ENCODE measurements at places on chromosomes 2 and 18.
A peak's percentile ranks its signal among the peaks of the same experiment; 100 is the strongest.

- no peaks in the 10 kb centered on the region for H3K36me3 ChIP-seq
- no peaks in the 10 kb centered on the region for H3K27me3 ChIP-seq
- H3K4me1 ChIP-seq, result no peaks in the 10 kb centered on the region
- H3K4me3 ChIP-seq, result no peak overlapping the region
- no peak overlapping the region for H3K27ac ChIP-seq
Measured at GRCh38 chr2:65566617-65567016, 134.2 kb upstream of the SPRED2 start.

GRCh38 chr2:48711343-48711742, 44.2 kb downstream of the LHCGR start:
- no peak overlapping the region for H3K4me3 ChIP-seq
- no peaks in the 10 kb centered on the region for H3K4me1 ChIP-seq
- no peaks in the 10 kb centered on the region for H3K36me3 ChIP-seq
- no peak overlapping the region for H3K27ac ChIP-seq
- no peak for DNase-seq

DNA sequence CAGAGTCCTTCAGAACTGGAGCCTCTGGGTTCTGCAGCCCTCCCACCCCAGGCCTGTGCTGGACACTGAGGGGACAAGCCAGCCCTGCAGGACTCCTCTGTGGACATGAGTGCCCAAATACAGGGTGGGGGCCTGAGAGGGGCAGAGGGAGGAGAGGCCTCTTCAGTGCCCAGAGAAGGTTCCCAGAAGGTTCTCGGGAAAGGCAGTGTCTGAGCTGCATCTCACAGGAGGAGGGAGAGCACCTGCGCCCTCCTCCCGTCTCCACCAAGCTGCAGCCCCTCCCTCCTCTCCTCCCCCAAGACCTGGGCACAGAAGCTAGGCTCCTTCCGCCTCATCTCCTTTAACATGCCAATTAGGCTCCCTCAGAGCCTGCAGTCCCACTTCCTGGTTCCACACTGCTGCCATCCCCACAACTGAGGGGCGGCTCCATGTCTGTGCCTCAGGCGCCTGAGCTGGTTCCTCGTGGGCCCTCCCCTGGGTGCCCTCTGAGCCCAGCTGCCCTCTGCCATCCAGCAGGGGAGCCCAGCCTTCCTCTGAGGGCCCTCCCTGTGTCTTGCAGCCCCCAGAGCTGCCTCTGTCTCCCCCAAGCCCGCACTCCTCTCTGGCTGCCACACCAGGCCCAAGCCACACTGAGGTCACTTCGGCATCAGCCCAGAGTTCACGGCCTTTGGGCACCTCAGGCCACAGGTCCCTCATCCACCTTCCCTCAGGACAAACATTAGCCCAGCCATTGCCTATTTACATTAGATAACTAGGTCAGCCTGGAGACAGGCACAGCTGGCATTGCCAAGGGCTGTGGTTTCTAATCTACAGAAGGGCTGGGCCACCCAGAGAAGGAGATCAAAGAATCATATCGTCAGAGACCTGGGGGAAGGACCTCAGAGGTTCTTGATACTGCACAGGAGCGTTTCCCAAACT, 28.9 kb downstream of the KCNK3 start:
- H3K4me3 ChIP-seq, result no peak overlapping the region
- H3K27ac ChIP-seq, result no peak overlapping the region
- no peaks in the 10 kb centered on the region for H3K27me3 ChIP-seq
- no peaks in the 10 kb centered on the region for H3K36me3 ChIP-seq

DNA sequence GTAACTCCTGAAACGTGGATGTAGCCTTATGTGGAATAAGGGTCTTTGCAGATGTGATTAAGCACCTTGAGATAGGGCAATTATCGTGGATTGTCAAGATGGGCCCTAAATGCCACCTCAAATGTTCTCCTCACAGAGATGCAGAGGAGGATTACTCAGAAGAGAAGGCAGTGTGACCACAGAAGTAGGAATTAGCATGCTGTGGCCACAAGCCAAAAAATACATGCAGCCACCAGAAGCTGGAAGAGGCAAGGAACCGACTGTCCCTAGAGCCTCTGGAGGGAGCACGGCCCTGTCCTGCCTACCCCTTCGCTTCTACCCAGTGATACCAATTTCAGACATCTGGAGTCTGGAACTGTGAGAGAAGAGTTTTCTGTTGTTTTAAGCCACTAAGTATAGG, 47.3 kb upstream of the MGAT5 start:
- no peaks in the 10 kb centered on the region for H3K36me3 ChIP-seq
- H3K4me1 ChIP-seq, result peaks cover 39% of the 10 kb centered on the region
- H3K27me3 ChIP-seq, result no peaks in the 10 kb centered on the region

- no peaks in the 10 kb centered on the region for H3K27me3 ChIP-seq
- no peak for DNase-seq
- H3K4me3 ChIP-seq, result peak overlapping the region; percentile 41
Measured at GRCh38 chr2:10382354-10383061, 65.6 kb downstream of the ODC1 start.

DNA sequence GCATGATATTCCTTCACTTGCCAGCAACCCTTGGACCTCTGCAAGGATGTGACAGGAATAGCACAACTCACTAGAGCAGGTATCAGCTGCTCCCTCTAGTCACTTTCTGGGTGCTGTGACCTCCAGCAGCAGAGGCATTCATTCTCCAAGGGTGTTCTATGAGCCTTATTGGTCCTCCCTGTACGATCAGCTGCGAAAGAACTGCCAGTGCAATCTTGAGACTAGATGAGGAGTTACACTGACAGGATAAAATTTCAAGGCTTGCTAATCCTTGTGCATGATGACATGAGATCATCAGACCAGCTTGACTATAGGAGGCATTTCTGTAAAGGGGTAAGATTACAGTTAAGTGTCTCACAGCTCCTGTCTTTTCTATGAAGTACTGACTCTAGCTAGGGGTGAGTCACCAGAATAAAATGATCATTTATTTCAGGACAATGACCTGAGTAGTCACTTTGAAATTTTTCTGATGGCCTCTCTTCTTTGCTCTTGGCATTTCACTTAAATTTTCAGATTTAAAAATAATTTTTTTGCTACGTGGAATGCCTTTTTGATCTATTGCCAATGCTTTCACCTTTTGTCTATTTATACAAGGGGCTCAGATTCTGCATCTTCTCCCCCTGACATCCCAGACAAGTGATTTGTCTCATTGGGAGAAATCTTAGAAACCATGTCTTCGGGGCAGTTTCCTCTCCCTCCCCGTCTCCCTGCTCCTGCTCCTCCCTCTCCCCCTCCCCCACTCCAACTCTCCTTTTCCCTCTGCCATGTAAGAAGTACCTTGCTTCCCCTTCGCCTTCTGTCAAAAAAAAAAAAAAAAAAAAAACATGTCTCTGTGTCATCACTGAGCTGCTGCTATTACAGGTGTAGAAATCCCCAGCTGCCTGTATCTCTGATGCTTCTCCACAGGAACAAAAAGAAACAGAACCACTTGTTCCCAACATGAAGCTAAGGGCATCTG, 49.2 kb upstream of the FRZB start:
- no peaks in the 10 kb centered on the region for H3K36me3 ChIP-seq
- H3K4me1 ChIP-seq, result no peaks in the 10 kb centered on the region
- no peak overlapping the region for H3K27ac ChIP-seq
- DNase-seq, result no peak
- H3K27me3 ChIP-seq, result no peaks in the 10 kb centered on the region
- H3K4me3 ChIP-seq, result no peak overlapping the region

DNA sequence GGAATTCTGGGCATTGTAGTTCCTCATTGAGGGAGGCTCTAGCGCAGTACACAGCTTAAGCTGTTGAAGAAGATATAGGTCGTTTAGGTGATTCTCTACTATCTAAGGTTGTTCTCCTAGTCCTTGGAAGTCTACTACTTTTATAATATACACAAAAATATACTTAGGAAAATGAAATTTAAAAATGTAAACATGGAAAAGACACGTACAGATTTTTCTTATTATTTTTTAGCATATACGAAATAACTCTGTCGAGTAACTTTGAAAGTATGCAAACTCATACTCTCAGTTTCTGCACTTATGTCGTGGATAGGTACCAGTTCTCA, 272 bp upstream of the FASTKD1 start:
- H3K27ac ChIP-seq, result peak overlapping the region; percentile 63
- H3K36me3 ChIP-seq, result peaks cover 2% of the 10 kb centered on the region
- no peaks in the 10 kb centered on the region for H3K4me1 ChIP-seq
- no peak for DNase-seq
- no peaks in the 10 kb centered on the region for H3K27me3 ChIP-seq
- peak overlapping the region; percentile 75 for H3K4me3 ChIP-seq

DNA sequence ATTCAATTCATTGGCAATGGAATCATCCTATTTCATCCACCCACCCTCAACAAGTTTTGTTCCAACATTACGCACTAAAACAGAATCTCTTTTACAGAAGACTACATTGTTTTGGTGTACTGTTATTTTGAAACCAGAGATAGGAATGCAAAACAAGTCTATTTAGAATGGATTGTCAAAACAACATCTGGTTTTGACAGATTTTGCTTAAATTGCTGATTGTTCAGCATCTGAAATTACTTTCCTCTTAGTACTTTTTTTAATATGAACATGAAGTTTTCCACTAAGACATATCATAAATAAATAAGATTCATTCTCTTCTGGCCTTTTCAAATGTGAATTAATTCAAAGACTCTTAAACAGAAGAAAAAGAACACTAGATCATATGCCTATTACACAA, 323.9 kb upstream of the TFPI start:
- H3K27me3 ChIP-seq, result no peaks in the 10 kb centered on the region
- H3K4me1 ChIP-seq, result no peaks in the 10 kb centered on the region
- H3K4me3 ChIP-seq, result no peak overlapping the region
- no peak overlapping the region for H3K27ac ChIP-seq
- no peaks in the 10 kb centered on the region for H3K36me3 ChIP-seq

GRCh38 chr18:23503963-23504344, 643 bp downstream of the RMC1 start:
- H3K36me3 ChIP-seq, result peaks cover 14% of the 10 kb centered on the region
- H3K4me1 ChIP-seq, result peaks cover 20% of the 10 kb centered on the region
- H3K27me3 ChIP-seq, result no peaks in the 10 kb centered on the region
- H3K4me3 ChIP-seq, result peak overlapping the region; percentile 77

DNA sequence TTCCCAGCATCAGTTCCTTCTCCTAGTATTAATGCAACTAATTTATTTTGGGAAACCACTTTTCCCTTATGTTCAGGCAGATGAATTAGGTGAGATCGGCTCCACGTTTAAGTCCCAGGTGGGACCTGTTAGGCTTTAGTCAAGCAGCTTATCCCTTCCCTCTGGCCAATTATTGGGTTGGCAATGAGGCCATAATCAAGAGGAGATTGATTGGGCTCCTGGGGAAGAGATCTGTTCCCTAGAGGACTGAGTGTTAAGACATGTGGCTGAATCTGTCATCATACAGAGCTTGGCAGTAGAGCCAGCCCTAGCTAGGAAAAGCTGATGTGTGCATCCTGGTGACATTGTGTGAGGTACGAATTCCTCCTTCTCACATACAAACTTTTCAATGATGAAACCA, 104.4 kb downstream of the PTH2R start:
- no peak for DNase-seq
- no peak overlapping the region for H3K27ac ChIP-seq
- no peaks in the 10 kb centered on the region for H3K4me1 ChIP-seq
- H3K4me3 ChIP-seq, result no peak overlapping the region
- no peaks in the 10 kb centered on the region for H3K36me3 ChIP-seq

- DNase-seq, result no peak
- peaks cover 8% of the 10 kb centered on the region for H3K4me1 ChIP-seq
- no peak overlapping the region for H3K27ac ChIP-seq
- no peaks in the 10 kb centered on the region for H3K27me3 ChIP-seq
- H3K4me3 ChIP-seq, result no peak overlapping the region
Measured at GRCh38 chr2:242035858-242036652, 166.5 kb downstream of the RTP5 start.

DNA sequence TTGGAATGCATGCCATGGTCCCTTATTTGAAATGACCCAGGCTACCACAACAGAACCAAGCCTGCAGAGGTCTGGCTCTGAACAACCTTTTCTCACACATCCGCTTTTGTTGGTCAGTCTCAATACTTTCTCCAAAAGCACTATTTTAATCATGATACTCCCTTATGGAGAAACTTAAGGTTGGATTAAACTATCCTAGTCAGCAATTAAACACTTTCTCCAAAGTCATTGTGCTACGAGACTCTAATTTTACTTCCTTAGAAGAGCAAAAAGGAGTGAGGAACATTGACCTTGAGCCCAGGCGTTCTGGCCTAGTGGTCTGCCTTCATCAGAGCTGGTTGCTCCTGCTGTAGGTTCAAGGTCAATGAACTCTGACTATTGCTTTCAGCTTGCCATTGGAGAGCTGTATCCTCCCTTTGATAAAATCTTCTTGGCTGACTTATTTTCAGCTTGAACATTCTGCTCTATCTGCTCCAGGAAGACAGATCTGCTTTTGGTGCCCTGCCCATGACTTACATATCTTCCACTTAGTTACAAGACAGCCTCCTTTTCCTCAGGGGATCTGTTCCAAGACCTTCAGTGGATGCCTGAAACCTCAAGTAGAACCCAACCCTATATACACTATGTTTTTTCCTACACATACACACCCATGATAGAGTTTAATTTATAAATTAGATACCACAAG, 91.2 kb downstream of the NCKAP5 start:
- DNase-seq, result no peak
- H3K27me3 ChIP-seq, result no peaks in the 10 kb centered on the region
- no peaks in the 10 kb centered on the region for H3K4me1 ChIP-seq
- no peaks in the 10 kb centered on the region for H3K36me3 ChIP-seq
- no peak overlapping the region for H3K4me3 ChIP-seq

- peak overlapping the region; percentile 94 for H3K4me3 ChIP-seq
- no peaks in the 10 kb centered on the region for H3K27me3 ChIP-seq
- H3K36me3 ChIP-seq, result peaks cover 7% of the 10 kb centered on the region
Measured at GRCh38 chr2:28869494-28870145, 489 bp downstream of the TRMT61B start.

DNA sequence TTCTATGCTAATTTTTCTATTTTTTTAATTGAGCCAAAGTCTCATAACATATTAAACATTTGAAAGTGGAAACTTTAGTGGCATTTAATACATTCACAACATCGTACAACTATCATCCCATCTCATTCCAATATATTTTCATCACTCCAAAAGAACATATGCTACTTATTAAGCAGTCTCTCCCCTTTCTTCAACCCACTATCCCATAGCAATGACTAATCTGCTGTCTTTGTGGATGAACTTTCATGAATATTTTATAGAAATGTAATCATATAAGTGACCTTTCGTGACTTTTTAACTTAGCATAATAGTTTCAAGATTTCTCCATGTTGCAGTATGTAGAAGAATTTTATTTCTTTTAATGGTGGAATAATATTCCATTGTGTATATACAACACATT, 90.3 kb downstream of the CCDC178 start:
- no peak overlapping the region for H3K27ac ChIP-seq
- no peak for DNase-seq
- H3K36me3 ChIP-seq, result no peaks in the 10 kb centered on the region

GRCh38 chr2:22683914-22684313, 701.1 kb upstream of the KLHL29 start:
- no peaks in the 10 kb centered on the region for H3K36me3 ChIP-seq
- no peaks in the 10 kb centered on the region for H3K27me3 ChIP-seq
- H3K4me3 ChIP-seq, result no peak overlapping the region
- no peaks in the 10 kb centered on the region for H3K4me1 ChIP-seq
- H3K27ac ChIP-seq, result no peak overlapping the region

GRCh38 chr2:47602996-47603395, 179.9 kb upstream of the MSH6 start:
- H3K27me3 ChIP-seq, result no peaks in the 10 kb centered on the region
- H3K4me3 ChIP-seq, result no peak overlapping the region
- H3K36me3 ChIP-seq, result no peaks in the 10 kb centered on the region
- DNase-seq, result no peak
- no peaks in the 10 kb centered on the region for H3K4me1 ChIP-seq
